Stimulated activated CD4-positive, alpha-beta T cell treated with anti-CD3 and anti-CD28 coated beads, Interleukin-2, amount 100 ng/mL, for 48 hours (primary cell): ENCODE measurements at places on chromosomes 6 and 20.

GRCh38 chr20:56630506-56631317 lies 1.6 kb downstream of the TFAP2C start:
- DNase-seq = no peak

DNA sequence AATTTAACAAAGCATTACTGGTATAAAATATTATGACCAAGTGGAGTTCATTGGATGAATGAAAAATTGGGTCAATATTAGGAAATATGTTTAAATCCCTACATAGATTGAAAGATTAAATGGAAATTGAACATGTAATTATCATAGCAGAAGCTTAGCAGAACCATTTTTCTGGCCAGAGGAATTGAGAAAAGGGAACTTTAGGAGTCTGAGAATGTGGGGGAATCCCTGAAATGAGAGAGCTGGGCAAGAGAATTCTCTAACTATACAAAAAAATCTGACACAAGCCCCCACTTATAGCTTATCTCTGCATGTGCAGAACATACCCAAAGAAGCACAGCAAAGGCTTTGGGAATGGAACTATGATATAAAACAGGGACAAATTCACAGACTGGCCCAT lies 67.4 kb upstream of the ARHGAP18 start:
- DNase-seq = no peak

- no peak for DNase-seq
Measured at GRCh38 chr6:168670401-168670985, 229.5 kb downstream of the SMOC2 start.

DNA sequence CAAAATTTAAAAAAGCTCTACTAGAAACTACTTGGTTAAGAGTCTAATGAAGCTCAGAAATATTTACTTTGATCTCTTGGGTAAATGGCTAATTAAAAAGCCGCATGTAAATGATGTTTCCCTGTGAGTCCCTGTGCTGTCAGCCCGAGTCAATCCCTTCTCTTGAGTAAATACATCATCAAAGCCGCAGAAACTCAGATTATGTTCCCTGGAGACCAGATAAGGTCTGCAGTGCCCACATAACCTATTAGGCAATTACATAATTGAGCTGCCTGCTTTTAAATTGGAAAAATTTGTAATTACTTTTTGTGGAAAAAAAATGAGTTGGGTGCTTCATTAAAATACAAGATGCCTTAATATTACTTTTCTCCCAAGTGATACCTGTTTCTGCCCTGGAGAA lies 83.1 kb downstream of the KIZ start:
- no peak for DNase-seq

GRCh38 chr6:53281518-53282215 lies 67.1 kb downstream of the ELOVL5 start:
- DNase-seq = no peak

DNA sequence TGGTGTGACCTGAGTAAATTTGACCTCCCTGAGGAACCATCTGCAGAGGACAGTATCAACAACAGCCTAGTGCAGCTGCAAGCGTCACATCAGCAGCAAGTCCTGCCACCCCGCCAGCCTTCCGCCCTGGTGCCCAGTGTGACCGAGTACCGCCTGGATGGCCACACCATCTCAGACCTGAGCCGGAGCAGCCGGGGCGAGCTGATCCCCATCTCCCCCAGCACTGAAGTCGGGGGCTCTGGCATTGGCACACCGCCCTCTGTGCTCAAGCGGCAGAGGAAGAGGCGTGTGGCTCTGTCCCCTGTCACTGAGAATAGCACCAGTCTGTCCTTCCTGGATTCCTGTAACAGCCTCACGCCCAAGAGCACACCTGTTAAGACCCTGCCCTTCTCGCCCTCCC lies 24.3 kb downstream of the GTSF1L start:
- no peak for DNase-seq

- DNase-seq = no peak
Measured at GRCh38 chr20:59949911-59950310, 8.3 kb upstream of the CDH26 start.

DNA sequence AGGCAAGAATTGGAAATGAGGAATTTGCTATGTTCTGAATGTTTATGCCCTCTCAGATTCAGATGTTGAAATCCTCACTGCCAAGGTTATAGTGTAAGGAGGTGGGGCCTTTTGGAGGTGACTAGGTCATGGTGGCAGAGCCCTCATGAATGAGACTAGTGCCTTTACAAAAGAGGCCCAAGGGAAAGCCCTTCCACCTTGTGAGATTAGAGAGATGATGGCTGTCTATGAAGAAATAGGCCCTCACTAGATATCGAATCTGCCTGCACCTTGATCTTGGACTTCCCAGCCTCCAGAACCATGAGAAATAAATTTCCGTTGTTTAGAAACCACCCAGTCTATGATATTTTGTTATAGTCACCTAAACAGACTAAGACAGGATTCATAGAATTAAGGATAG lies 10.4 kb downstream of the ASIP start:
- DNase-seq = no peak

DNA sequence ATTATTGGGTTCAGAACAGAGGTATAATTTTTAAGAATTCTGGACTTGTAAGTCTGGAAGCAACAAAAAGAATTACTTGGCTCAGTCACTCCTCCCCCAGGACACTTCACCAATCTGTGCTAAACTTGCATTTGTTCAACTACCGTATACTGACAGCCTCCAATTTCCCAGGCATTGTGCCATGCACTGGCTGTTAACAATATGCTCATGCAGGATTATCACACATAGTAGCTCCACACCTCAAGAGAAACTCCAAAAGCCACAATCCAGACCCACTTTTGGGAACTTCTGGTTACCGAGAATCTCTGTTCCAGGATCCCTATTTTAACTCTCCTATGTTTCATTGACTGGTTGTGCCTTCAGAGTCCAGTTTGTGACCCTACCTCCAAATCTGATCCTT lies 7.7 kb downstream of the ADGRF1 start:
- DNase-seq = no peak

DNA sequence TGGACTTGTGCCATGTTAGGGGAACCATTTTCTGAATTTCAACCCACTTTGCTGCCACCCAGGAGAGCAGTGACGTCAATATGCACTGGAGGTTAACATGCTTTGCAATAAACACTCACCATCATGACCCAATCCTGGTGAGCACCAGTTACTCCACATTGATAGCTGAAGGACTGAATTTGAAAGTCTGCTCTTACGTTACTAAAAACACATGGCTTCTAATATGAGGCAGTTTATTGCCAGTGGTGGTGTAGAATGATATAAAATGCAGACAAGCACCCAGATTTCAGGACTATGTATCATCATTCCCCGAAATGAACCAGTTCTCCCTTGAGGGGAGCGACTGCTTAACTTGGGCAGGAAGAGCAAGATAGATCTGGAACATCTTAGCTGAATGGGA lies 23.8 kb downstream of the RFPL4B start:
- DNase-seq = no peak

DNA sequence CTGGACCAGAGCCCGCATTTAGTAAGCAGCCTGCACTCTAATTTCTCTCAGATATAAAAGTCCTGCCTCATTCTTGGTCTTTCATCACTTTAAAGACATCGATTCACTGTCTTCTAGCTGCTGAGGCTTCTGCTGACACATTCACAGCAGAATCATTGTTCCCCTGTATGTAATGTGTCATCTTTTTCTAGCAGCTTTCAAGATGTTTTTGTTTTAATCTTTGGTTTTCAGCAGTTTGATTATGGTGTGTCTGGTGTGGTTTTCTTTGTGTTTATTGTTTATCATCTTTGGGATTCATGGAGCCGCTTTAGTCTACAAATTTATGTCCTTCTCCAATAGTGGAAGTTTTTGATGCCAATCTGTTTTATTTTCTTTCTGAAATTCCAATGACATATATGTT lies 157.3 kb upstream of the STMND1 start:
- no peak for DNase-seq

- DNase-seq = no peak
Measured at GRCh38 chr6:113763876-113764275, 93.3 kb upstream of the MARCKS start.
